ENCODE measurements at places on chromosomes 3 and 15. TPM values are rescaled to one million over a fixed set of nuclear protein-coding genes. Genes with fewer than 3 reads are reported as not detected.

- DNase-seq = no peak
Measured at GRCh38 chr3:47949979-47950378, 66.2 kb downstream of the MAP4 start.

DNA sequence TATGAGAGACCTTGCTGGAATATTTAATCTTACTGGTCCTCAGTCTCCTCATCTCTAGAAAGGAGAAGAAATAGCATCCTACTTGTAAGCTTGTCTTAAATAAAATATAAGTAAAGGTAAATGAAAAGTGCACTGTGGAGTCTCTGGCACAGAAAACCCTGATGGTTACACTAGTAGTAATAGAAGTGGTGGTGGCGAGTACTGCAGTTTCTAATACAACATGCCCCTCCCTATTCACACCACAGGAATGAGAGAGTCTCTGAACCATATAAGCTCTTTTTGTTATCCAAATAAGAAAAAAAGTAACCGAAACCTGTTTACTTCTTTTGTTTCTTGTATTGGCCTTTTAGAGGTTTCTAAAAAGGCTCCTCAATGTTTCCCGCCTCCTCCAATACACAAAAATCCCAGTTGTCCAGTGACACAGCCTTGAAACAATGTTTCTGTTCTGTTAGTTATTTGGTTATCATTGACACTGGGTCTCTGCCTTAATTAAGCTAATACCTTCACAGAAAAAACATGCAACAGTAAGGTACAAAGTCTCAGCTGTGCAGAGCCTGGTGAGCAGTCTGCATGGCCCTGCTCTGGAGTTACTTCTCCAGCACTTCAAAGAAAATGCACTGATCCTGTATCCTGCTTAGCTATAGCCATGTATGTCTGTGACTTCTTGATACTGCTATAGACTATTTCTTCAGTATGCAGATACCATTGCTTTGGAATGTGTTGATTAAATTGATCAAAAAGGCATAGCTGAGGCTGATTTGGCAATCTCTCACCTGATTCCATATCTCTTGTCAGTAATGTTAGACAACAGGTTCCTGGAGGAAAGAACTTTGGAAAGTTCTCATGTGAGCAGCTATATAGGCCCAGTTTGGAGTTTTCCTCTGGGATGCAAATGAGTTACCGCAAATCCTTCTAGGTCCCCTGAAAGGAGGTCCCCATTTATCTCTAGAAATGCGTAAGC is 315.6 kb upstream of the IL12A start:
- no peak for DNase-seq

DNA sequence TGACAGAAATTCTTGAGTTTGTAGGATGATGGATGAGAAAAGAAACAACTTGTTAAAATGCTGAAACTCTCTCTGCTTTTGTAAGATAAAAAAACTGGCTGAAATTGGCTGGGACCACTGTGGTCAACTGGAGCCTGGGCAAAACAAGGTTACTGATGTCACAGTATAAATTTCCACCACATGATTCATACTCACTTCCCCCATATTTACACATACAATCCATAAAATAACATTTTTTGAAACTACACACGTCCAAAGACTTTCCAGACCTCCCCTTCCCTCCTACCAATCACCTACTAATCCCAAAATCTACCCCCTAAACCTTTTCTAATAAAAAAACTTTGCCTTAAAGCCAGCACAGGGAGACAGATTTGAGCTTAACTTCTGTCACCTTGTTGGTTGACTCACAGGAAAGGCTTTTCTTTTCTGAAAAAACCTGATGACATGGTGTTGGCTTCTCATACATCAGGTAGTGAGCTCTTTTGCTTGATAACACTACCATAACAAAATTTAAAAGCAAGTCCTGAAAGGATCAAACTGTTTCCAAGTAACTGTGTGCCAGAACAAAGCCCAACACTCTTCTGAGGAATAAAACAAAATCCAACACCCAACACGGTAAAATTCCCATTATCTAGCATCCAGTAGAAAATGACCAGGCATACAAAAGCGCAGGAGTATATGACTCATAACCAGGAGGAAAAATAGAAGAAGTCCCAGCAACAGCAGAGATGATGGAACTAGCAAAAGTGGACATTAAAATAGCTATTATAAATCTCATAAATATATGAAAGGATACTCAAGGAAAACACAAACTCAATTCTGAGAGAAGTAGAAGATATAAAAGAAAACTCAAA is 87.3 kb upstream of the SNRK start:
- DNase-seq = no peak

- no peak for DNase-seq
Measured at GRCh38 chr3:39454591-39455217, 12.8 kb upstream of the MOBP start.

Gene GOLGA8T
- total RNA-seq = not detected

Gene PLD1
- 105 TPM for total RNA-seq
